ENCODE measurements at places on chromosomes 3 and 15. TPM values are rescaled to one million over a fixed set of nuclear protein-coding genes. Genes with fewer than 3 reads are reported as not detected.

DNA sequence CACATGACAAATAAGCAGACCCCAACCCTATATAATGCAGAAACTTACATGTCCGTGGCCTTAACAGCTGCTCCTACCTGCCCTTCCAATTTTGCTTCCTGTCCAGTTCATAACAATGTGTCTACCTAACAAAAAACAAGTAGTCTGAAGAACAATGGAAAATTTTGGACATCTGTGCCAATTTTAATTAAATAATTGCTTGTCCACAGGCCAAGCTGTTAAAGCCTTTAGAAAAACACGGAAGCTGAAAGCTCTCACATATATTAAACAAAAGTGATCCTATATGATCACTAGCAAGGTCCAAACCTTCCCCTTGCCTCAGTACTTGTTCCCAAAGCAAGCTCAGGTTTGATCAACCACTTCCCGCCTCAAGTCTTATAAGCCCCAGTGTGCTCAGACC is 37.1 kb downstream of the MAGI1 start:
- no peak for DNase-seq

DNA sequence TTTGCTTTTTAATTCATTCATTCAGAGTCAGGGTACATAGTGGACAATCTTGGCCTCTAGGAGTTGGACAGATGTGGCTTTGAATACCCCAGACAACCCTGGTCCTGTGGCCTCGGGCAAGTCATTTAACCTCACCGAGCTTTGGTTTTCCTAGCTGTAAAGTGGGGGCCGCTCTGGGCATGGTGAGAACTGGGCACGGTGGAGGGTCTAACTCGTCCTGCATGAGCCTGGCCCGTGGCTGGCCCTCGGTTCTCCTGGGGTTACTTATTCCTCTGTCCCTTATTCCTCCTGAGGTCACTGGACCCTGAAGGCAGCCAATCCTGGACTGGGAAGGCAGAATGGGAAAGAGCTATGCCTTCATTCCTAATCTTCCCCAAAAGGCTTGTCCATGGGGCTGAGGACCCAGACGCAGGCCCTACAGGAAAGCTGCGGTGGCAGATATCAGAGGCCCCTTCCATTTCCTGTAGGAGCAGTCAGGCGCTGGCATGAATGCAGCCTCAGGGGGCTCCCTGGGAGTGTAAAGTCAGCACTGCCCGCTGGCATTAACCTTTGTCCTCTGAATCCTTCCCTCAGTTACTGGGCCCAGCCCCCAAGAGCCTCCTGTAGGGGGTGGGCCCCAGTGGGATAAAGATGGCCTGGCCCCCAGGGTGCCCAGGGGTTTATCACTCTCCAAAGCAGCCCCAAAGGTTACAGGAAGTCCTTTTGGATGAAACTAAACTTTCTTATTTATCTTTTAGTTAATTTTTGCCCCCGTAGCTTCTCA is 17.9 kb upstream of the SEC13 start:
- DNase-seq, result no peak

DNA sequence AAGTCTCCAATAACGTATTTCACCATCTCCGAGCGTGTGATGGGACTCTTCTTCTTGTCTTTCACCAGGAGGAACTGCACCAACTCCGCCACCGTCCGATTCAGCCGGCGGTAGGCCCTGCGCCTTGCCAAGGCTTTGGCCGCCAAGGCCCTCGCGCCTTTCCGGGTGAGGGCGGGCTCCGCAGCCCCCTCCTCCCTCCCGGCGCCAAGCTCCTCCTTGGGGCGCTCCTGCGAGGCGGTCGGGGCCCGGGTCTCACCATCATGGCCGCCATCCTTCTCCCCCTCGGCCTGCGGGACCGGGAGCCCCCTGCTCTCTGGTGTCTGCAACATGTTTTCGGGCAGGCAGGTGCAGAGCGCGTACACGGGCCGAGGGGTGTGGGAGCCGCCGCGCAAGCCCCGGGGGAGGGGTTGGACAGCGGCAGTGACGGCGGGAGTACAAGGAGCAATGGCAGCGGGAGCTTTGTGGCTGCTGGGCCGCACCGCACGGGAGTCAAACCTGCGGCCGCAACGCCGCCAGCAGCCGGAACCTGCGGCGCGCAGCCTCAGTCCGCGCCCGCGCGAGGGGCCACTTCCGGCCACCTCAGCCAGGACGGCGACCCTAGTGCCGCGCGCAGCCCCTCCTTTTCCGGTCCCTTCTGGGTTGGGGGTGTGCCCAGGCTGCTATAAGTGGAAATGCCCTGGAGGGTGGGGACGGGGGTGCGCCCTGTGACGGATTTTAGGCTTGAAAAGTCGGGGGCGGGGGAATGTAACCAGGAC is at the start of gene MAGEF1:
MAGEF1 (minus strand) TSS at position 572 of the 755 bp plus-strand sequence; CDS start at position 329, 243 bp downstream.
- peak; percentile 89 for DNase-seq

DNA sequence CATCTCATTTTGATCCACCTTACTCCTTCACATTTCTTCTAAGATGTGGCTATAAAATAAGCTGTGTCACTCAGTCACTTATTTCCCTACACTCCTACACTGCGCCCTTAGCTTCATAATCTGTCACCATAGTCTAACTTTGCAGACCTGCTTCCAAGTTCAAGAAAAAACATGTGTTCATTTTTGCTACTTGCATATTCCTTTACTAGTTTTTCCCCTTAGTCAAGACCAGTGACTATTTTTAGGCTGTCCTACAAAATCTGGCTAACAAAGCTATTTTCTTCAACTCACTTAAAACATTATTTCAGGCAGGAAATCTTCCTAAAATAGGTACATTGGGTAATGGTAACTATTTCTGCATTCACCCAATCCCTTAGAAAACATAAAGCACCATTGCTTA is 272.5 kb downstream of the TBC1D5 start:
- no peak for DNase-seq

DNA sequence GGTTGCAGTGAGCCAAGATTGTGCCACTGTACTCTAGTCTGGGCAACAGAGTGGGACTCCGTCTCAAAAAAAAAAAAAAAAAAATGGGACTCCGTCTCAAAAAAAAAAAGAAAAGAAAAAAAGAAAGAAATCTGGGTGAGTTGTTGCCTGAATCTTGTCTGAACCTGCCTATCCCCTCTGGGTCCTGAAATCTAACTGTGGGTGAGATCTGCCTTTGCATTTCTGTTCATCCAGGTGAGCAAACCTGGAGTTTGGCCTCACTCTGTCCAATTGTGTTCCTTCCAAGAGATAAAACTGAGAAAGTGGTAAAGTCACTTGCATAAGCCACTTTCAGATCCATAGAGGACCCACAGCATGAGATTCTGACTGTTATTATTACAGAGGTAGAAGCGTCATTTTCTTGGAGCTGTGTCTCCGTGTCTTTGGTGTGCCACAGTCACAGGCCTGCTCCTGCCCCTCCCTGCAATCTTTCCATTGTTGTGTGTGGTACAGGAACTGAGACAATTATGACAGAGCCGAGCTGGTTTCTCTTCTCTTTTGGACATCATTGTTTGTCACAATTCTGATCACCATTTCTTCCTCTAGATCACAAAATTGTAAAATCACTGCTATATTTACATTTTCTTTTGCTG is 235.9 kb downstream of the LPP start:
- DNase-seq, result peak; percentile 38

DNA sequence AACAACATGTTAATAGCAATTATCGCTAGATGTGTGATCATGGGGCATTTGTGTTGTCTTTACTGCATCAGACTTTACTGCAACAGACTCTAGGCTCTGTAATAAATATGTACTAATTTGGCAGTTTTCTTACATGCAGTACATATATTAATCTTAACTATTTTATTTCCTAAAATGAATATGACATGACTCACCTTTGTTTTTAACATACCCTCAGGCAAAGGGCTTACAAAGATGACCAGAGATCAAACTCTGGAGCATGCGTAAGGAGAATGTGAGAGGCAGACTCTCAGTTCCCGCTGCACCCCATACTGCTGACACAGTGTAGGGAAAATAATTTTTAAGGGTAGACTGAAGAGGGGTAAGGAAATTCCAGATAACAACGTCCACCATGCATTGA is 7.2 kb upstream of the FAM174B start:
- no peak for DNase-seq

GRCh38 chr15:40190591-40190990 is 29.7 kb downstream of the BUB1B start:
- no peak for DNase-seq

GRCh38 chr3:174295306-174296092 is 563.6 kb upstream of the NAALADL2 start:
- DNase-seq, result no peak

DNA sequence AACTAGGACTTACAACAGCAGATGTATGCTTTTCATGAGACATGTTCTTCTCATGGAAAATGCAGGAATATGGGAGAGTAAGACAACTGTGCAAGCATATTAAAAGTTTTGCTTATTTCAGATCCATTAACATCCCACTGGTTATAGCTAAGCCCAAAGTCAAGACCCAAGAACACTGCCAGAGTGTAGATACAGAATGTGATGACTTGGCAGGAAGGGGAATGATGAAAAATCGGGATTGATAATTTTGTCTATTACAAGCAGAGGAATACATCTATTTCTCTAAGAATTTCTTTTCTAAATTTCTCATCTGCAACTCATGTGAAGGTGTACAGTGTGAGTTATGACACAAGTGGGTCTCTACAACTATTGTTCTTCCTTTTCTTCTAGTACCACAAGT is 76.4 kb downstream of the SPATA16 start:
- no peak for DNase-seq

- no peak for DNase-seq
Observed at GRCh38 chr3:190522621-190523222, 8.8 kb downstream of the IL1RAP start.

GRCh38 chr3:184305577-184305976 is 6.5 kb downstream of the PSMD2 start:
- DNase-seq, result no peak

- no peak for DNase-seq
Observed at GRCh38 chr3:188559856-188560255, 405.9 kb downstream of the LPP start.

DNA sequence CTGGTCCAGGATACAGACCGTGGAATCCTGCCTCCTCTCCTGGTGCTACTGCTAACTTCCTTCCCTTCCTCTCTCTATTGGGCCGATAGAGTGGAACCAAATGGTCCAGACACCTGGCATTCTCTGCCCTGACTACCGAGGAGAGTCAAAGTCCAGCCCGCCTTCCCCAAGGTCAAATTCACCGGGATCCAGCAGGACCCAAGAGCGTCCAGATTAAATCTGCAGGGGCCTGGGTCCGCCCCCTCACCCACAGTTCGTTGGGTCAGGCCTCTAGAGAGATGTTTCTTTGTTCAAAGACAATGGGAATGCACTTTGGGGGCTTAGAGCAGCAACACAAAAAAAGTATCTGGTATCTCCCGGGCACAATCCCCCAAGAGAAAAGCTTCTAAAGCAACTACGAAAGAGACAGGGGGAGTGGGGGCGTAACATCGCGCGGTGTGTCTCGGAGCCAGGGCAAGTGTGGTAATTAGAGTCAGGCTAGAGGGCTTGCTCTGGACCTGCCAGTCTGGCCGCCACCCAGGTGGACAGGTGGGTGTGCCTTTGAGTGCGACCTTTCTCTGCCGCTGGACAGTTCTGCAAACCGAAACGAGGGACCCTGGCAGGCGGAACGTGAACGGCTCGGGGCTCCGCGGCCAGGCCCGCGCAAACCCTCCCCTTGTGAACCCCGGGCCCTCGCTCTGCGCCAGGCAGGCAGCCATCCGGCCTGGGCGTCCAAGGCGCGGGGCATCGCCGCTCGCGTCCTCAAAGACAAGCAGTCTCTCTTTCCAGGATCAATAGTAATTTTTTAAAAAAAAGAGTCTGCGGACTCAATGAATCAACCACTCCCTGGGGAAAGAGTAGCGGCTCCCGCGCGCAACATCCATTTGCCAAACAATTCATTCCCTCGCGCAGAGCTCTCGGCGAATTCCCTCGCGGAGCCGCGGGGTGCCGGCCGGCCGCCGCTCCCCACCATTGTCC is 806 bp downstream of the KLHL25 start:
- peak; percentile 60 for DNase-seq

DNA sequence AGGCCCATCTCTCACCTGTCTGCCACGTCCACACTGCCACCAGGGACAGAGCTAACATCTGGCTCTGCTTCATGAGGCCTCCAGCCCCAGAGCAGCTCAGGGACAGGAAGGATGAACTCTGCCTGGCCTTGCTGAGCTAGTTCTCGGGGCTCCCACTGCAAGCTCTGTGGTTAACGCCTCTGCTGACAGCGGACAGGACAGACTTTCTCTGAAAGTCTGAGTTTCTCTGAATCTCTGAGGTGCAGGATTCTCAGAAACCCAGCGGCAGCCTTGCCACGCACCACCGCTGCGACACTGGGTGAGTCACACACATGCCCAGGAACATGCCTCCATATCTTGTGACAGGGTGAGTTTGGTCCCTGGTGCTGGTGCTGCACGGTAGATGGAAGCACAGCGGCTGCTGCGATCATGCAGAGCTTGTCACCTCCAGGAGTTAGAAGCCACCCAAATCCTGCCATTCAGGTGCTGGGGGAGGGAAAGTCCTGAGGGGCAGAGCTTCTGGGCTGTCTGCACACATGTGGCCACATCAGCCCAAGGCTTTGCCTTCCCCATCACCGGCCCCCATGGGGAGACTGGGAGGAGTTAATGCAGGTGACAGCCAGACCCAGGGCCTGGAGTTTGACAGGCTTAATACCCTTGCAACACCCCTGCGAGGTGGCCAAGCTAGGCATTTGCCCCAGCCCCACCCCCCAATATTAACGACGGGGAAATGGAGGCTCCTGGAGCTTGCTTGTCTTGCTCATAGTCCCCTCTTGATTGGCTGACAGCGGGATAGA is 267.0 kb downstream of the PLCL2 start:
- peak; percentile 33 for DNase-seq

DNA sequence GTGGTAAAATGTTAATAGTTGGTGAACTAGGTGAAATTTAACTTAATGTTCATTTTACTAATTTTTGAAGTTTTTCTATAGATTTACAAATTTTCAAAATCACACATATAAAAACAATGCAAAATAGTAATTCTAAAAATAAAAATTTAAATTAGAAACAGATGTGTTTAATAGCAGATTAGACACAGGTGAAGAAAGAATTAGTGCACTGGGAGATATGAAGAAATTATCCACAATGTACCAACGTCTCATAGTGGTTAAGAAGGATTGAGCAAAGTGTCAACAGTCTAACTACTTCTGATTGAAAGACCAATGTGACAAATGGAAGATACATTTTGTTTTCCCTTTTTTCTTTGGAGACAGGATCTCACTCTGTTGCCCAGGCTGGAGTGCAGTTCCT is 26.5 kb downstream of the SPG11 start:
- no peak for DNase-seq

The CCDC54 gene
- total RNA-seq, result not detected

The PEX5L gene
- 0.57 TPM for total RNA-seq

The LRRC31 gene
- total RNA-seq, result not detected

The KAT2B gene
- 111 TPM for total RNA-seq

The GOLGA8J gene
- not detected for total RNA-seq

The GOLGA8A gene
- total RNA-seq, result 17.7 TPM

The ATP13A5 gene
- not detected for total RNA-seq

The MAP6D1 gene
- total RNA-seq, result 2.3 TPM

The CFAP100 gene
- not detected for total RNA-seq

The ATP1B3 gene
- 31.1 TPM for total RNA-seq

The CCR5 gene
- 0.62 TPM for total RNA-seq

All from left ventricle myocardium superior (tissue), 1 donor.